Subcutaneous preadipocyte (primary cell): ENCODE measurements at places on chromosomes 1 and 21. TPM values are rescaled to one million over a fixed set of nuclear protein-coding genes. Genes with fewer than 3 reads are reported as not detected.

RIPPLY3 gene
- total RNA-seq = not detected in 2 replicates

LRRIQ3 gene
- 0.39 and 0.73 TPM in 2 replicates for total RNA-seq

ERG gene
- total RNA-seq = under 0.01 and 0.39 TPM in 2 replicates

TMIGD3 gene
- not detected in 2 replicates for total RNA-seq

CD84 gene
- under 0.01 TPM in 1 of 2 replicates, not detected in the other for total RNA-seq

PGLYRP3 gene
- total RNA-seq = not detected in 2 replicates

GJA5 gene
- under 0.01 and 0.37 TPM in 2 replicates for total RNA-seq

THEM4 gene
- total RNA-seq = 11.4 and 13.1 TPM in 2 replicates

LIN28A gene
- total RNA-seq = not detected in 2 replicates

RNU1-3 gene
- total RNA-seq = under 0.01 TPM in 2 replicates
